ENCODE measurements at places on chromosomes 5 and 9.

GRCh38 chr9:36827593-36827992 is 206.5 kb downstream of the PAX5 start:
- DNase-seq, result no peak

- DNase-seq, result no peak
These were observed 377.6 kb downstream of the DNAH5 start for GRCh38 chr5:13566871-13567339.

DNA sequence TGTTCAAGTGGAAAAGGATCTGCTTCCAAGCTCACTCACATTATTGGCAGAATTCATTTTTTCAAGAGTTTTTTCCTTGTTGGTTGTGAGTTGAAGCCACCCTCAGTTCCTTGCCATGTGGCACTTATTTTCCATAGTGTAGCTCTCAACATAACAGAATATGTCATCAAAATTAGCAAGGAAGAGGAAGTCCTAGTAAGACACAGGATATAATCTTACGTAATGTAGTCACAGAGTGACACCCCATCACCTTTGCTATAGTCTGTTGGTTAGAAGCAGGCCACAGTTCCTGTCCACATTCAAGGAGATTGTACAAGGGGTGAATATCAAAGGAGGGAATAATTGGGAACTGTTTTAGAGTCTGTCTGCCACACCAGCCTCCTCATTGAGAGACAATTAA is 15.7 kb downstream of the IRGM start:
- DNase-seq, result no peak

DNA sequence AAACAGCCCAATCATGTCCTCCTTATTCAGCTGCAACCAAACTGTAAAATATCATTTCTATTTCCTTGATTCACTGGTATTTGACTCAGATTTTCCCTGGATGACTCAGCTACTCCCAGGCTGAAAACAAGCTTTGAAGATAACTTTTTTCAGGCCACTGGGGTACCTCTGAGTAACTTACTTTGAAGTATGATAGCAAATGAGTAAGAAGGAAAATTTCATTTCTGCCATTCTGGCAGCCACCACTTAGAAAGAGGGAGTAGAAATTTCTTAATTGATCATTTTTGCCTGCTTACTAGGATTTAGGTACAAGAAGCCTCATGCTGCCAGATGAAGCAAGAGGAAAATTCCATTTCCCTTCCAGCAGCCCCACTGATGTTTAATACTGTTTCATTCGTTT is 247.4 kb downstream of the PRELID2 start:
- no peak for DNase-seq

- DNase-seq, result no peak
These were observed 111.8 kb downstream of the CARTPT start for GRCh38 chr5:71830681-71831539.

GRCh38 chr5:150069672-150070627 is 16.4 kb downstream of the CSF1R start:
- no peak for DNase-seq

DNA sequence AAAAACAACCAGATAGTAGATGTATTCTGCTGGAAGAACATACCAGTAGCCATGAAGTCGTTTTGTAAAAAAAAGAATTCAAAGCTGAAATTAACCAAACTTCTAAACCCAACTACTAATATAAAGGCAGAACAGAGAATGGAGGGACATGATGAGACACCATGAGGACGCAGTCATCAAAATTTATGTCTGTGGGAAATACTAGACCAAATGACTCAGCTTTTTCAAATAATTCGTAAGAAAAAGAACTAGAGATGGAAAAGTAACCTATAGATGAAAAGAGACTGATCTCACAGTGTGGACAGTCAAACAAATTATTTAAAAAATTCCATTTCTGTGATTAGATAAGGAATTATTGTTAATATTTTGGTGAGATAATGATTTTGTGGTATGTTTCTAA is 10.3 kb downstream of the TTC23L start:
- no peak for DNase-seq

DNA sequence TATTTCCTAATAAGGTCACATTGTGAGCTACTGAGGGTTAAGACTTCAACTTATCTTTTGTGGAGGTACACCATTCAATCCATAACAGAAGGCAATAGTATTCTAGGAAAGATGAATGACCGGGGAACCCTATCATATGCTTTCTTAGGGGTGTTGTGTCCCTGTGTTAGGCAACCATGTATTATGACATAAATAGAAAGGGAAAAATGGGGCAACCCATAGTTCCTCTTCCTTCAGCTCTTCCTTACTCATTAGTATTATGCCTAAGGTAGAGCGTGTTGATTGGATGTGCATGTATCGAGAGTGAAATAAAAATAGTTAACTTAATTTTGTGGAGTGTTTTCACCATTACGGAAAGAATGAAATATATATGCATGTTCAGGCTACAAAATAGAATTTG is 6.0 kb upstream of the CCNJL start:
- no peak for DNase-seq

DNA sequence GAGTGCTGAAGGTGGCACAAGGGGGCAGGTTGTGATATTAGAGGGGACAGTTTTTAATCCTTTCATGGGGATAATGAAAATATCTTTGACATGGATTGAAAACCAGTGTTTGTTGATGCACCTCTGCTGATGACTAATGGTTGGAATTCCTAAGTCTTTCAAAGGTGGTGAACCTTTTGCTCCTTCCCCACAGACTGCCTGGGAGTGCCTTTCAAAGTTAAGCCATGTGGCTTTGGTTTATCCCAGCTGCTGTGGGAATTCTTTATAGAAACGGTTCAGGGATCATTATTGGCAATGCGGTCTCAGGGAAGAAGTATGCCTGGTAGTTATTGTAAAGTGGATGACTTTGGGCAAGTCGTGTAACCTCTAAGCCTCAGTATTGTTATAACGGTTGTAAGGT is 45.7 kb downstream of the PIP5K1B start:
- DNase-seq, result no peak

DNA sequence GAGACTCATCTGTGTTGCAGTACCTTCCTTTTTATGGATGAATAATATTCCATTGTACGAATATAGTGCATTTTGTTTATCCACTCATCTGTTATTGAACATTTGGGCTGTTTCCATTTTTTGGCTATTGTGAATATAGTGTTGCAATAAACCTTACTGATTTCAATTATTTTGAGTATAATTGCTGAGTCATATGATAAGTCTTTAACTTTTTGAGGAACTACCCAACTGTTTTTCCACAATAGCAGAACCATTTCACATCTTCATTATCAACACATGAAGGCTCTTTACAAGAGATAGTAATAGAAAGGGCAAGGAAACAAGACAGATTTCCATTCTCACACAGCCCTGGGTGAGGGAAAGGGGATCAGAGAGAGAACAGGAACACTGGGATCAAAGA is 329.2 kb downstream of the RAB3C start:
- no peak for DNase-seq

GRCh38 chr9:74255489-74255984 is 241.6 kb upstream of the RORB start:
- DNase-seq, result no peak

DNA sequence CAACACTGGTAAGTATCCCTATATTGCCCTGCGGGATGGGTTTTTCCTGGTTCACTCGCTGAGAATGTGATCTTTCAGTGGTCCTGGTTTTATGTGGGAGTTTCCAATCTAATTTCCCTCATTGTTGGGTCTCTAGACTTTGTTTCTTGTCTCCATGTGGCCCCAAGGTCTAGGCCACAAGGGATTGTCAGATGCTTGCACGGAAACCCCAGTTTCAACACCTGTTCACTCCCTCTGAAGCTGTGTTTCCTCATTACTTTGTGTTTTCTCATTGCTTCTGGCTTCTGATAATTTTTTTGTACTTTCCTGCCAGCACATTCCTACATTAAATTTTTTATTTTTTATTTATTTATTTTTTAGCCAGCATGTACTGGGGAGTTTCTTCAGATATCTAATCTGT is 191.5 kb downstream of the TTLL11 start:
- no peak for DNase-seq

GRCh38 chr5:99045871-99046270 is 117.1 kb upstream of the CHD1 start:
- no peak for DNase-seq

GRCh38 chr5:58921159-58921558 is 338.3 kb downstream of the RAB3C start:
- no peak for DNase-seq

DNA sequence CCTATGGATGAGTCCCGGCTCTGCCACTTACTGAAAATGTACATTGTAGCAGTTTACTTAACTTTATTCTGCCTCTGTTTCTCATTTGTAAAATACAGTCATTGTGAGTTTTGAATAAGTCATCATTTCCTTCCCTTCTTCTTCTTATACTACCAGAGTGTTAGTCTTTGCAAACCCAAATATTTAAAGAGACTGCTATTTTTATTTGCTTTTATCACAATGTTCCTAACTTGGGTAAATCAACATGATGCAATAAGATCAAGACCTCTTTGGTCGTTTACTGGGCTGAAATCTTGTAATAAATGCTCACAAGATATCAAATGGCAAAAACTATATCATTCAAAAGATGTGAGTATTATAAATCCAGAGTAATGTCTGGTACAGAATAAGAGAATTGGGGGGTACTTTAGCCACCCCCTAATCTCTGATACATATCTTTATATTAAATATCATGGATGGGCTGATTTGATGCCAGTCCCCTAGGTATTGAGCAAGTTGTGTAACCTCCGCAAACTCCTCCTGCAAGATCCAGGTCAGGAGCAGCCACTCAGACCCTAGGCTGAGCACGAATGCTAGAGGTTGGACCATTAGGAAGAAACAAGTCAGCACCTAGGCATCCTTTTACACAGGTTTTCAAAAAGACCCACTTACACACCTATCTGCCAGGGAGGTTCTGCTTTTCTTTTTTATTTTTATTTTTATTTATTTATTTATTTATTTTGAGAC is 13.3 kb upstream of the GLDC start:
- no peak for DNase-seq

- no peak for DNase-seq
These were observed 186.2 kb upstream of the GRAMD2B start for GRCh38 chr5:126236994-126237393.

GRCh38 chr5:22596404-22596970 is 256.7 kb downstream of the CDH12 start:
- DNase-seq, result no peak

DNA sequence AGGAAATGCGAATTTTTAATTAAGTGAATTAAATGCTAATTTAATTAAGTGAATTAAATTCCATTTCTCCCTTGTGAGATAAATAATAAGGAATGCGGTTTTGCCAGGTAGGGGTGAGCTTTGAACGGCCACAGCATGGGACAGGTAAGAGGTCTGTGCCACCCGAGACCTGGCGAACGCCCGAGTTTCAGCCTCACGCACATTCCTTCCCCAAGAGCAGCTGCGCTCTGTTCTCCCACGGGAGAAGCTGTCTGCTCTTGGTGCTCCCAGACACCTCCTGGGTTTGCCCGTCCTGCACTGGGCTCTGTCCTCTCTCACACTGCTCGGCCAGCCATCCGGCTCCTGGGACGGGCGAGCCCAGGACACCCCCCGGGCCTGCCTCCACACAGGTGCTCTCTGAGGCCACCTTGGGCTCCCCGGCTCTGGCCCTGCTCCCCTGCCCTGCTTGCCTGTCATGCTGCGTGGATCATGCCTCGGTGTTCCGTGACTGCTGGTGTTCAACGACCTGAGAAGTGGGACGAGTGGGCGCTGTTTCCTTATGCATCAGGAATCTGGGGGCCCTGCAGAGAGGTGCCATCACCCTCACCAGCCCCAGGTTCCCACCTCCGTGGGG is 13.7 kb upstream of the CAMSAP1 start:
- no peak for DNase-seq

DNA sequence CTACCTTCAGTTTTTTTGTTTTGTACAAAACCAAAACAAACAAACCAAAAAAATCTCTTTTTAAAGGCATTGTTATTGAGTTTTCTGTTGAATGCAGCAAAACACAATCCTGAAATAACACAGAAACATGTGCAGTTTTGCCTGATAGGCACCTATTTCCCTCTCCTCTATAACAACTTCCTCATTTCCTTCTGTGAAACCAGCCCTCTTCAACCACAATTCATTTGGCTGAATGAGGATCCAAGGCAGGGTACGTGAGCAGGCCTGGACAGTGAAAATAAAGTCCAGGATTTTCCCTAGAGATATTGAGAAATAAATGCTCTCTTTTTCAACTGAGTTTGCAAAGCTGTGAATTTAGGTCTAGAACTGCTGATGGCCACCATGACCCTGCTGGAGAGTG is 134.8 kb upstream of the LARP1 start:
- DNase-seq, result no peak

GRCh38 chr5:97229196-97229595 is 46.1 kb upstream of the RIOK2 start:
- DNase-seq, result no peak

DNA sequence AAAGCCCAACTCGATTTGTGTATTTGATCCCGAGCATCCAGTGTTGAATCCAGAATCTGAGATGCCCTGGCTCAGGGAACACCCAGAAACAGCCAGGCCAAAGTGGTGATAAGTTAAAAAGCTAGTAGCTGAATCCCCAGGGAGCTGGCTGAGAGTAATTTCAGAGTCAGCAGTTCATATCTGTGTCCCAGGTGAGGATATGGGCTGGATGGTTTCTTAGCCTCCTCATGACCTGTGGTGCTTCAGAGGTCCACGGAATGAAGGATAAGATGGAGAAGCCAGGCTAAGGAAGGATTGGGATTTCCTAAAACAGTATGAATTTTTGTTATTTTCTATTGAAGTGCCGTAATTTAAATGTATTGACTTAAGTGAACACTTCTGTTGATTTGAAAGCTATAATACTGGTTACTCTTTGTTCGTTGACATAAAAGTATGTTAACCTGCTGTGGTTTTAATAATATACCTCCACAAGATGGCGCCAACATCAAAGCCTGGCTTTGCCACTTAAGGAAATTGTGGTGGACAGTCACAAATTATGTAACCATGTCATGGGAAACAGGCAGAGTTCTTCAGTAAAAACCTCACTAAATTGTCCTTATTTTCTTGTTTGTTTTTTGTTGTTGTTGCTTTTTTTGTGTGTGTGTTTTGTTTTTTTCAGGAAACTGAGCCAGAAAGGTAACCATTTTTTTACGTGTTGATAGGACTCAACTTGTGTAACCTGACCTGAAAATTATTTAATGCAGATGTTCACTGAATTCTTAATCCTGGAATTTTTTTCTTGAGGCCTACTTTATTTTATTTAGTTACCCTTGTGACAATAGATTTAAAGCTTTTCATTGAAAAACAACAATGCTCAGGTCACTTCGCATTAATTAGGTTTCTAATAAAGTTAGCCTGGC is 11.4 kb downstream of the MTAP start:
- DNase-seq, result peak; percentile 86

- DNase-seq, result no peak
These were observed 147.9 kb downstream of the DMRT2 start for GRCh38 chr9:1198085-1198484.

GRCh38 chr9:1216532-1216931 is 166.4 kb downstream of the DMRT2 start:
- no peak for DNase-seq

GRCh38 chr9:124458441-124458840 is 8.2 kb downstream of the ADGRD2 start:
- no peak for DNase-seq

- DNase-seq, result no peak
These were observed 15.7 kb downstream of the LPCAT1 start for GRCh38 chr5:1507961-1508658.

- DNase-seq, result no peak
These were observed 52.2 kb downstream of the GKAP1 start for GRCh38 chr9:83765376-83765775.

All from CD4-positive, alpha-beta T cell treated with Interleukin-12 subunit alpha and Interleukin-12 subunit beta, for 1 hour (primary cell).